GM12864 (cell line): ENCODE measurements at places on chromosomes 7 and 10.
A peak's percentile ranks its signal among the peaks of the same experiment; 100 is the strongest.

DNA sequence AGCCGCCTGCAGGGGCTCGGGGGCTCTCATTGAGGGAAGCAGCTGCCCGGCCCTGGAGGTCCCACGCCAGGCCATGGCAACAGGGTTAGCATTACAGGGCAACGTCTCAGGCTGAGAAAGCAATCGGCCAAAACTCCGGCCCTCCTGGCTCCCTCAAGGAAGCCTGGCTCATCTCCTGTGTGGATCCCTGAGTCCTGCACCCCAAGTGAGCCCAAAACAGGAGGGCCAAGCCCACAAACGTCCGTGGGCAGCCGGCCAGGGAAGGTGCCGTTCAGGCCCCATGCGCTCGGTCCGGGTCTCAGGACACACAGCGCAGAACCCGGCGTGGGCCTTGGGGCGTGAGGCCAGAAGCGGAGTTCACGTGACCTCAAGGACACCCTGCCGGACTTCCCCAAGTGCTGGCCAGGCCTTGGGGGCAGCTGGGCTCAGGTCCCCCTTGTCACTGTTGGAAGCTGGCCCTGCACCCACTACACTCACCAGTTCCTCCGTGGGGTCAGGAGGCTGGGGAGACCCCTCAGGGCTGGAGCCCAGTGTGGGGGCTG is 8.0 kb upstream of the PWWP2B start:
- no peak for DNase-seq

GRCh38 chr7:23434147-23434917 is 36.0 kb downstream of the IGF2BP3 start:
- DNase-seq: no peak

GRCh38 chr10:88642963-88643362 is 21.3 kb upstream of the LIPF start:
- no peak for DNase-seq

DNA sequence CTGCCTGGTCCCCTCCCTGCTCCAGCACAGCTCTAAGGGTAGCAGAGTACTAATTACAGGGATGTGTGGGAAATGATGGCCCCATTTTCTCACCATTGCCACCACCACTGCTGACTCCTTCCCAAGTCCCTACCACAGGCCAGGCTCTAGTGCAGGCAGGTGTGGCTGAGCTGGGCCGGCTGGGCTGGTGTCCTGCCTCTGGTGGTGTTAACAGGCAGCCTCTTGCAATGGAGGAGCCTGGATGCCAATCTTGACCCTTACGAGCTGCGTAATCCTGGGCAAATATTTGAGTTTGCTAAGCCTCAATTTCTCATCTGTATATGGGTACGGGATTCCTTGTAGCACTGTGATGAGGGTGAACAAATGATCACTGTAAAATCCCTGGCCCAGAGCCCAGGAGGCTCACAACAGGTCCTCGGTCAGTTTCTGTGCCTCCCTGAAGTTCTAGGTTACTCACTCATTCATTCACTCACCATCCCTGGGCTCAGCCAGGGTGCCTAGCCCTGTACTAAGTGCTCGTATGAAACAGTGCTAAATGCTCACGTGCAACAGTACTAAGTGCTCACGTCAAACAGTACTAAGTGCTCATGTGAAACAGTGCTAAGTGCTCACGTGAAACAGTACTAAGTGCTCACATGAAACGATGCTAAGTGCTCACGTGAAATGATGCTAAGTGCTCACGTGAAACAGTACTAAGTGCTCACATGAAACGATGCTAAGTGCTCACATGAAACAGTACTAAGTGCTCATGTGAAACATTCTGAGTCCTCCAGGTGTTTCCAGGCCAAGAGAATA is 2.3 kb upstream of the FZD9 start:
- DNase-seq: no peak

DNA sequence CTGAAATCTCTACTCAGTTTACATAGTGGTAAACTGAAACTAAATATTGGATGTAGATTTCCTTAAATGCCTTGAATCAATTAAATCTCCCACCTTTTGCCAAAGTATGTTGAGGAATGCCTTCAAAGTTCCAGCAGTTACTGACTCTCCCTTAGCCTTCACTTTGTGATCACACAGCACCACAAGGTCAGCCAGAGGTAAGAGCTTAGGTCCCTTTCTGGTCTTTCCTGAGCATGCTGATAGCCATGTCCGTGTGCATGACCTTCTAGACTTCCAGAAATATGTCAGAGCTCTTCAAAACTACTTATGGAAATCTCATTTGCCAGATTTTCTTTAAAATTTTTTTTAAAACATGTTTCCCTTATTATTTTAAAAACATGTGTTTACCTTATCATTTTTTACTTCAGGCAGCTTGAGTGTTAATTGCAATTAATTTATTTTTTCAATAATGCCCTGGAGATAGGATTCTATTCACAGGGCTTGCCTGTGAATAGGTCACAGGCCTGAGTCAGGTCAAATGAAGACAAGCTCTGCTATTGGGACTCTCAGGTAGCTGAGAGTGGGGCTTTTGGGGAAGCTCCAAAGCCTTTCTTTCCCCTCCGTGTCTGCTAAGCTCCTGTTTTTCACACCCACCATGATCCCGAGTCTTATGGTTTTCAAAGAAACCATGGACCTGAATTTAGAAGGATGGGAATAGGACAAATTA is 220.5 kb downstream of the CXCL12 start:
- no peak for DNase-seq

DNA sequence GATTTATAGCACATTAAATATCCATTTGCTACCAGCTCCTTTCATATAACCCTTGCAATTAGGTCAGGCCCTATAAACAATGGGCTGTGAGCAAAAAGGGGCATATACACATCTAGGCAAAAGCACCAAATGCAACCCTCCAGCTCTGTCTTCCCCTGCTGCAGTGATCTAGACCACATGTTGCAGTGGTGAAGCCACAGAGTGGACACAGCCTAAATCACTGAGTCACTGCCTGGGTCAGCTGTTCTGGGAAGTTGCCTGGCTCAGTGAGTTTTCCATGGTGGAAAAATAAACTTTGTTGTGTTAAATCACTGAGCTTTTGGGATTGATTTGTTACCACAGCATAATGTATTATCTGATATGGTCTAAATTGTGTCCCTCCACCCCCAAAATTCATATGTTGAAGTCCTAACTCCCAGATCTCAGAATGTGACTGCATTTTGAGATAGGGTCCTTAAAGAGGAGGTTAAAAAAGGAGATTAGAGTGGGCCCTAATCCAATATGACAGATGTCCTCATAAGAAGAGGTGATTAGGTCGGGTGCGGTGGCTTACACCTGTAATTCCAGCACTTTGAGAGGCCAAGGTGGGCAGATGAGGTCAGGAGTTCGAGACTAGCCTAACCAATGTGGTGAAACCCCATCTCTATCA is 70.4 kb downstream of the ZFAND4 start:
- DNase-seq: no peak

DNA sequence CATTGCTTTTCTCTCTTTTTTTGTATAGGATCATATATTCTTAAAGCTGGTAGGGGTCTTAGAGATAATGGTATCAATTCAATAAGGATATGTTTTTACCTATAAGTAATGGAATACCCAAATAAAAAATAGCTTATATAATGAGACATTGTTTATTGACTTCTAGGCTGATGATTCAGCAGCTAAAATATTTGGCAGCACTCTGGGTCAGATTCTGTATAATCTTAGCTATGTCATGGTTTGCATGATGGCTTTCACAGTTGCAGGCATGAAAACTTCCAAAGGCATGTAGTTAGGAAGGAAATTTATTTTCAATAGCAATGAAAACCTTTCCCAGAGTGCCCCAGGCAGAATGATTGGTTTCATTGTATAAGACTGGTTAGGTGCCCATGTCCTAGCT is 32.1 kb upstream of the A1CF start:
- DNase-seq: no peak

DNA sequence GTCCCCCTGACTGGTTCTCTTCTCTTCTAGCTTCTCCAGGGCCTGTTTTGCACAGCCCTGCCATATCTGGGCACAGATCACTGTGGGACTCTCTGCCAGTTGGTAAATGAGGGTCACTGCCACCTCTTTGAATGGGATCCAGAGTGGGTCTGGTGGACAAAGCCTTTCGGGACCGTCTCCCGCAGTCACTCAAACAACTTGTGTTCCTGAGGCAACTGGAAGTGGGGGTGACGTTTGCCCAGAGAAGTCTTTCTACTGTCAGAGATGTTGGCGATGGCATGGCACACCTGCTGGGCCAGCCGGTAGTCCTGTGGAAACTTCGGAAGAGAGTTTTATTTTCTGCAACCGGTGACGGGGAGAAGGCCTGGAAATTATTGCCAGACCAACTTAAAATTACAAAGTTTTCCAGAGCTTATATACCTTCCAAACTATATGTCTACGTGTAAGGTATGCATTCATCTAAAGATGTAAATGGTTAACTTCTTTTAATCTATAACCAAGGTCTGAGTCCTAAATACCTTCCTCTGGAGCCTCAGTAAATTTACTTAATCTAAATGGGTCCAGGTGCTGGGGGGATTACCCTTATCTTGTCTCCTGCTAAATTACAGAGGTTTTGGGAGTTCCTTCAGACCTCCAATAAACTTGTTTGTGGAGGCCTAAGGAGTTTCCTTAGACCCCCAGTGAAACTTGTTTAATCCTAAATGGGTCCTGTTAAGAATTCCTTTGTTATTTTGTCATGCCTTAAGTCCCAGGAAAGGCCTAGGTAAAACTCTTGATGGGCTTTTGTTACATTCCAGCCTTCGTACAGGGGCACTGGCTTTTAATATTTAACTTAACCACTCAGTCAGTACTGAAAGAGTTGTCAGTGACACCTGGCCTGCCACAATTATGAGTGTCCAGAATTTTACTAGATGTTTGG is 94.0 kb downstream of the NPSR1 start:
- DNase-seq: no peak

GRCh38 chr10:26534384-26534783 is 96.2 kb downstream of the APBB1IP start:
- DNase-seq: no peak

DNA sequence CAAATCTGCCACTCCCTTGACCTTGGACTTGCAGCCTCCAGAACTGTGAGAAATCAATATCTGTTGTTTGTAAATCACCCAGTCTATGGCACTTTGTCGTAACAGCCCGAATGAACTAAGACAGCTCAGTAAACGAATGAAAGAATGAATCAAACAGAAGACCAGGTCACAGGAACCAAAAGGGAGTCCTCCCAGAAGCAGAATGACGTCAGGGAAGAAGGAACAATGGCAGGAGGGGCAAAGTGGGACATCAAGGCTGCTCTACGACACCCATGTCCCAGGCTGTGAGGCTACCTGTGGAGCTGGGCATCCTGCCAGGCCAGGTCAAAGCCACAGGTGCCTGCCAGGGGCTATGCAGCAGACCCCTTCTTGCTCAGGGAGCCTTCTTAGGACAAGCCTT is 267.2 kb upstream of the PFKP start:
- DNase-seq: no peak

GRCh38 chr10:124243702-124244121 is 150.3 kb upstream of the CHST15 start:
- DNase-seq: no peak

DNA sequence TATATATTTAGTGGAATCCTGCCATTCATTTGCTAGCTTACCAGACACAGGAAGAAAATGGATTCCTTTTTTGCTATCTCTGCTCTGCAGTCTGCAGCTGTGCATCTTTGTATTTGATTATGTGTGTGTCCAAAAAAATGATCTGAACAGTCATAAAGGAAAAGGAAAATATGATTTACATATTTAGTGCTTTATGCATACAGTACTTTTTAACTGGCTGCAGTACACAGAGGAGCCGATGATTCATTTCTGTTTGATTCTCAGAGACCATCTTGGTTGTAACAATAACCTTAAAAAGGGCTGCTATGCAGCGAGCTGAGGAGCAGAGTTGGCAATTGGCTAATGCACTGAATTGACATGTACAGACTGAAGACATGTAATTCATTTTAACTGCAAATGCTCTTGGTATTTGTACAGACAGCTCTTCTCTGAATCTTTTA is 151.3 kb upstream of the FZD1 start:
- DNase-seq: no peak

DNA sequence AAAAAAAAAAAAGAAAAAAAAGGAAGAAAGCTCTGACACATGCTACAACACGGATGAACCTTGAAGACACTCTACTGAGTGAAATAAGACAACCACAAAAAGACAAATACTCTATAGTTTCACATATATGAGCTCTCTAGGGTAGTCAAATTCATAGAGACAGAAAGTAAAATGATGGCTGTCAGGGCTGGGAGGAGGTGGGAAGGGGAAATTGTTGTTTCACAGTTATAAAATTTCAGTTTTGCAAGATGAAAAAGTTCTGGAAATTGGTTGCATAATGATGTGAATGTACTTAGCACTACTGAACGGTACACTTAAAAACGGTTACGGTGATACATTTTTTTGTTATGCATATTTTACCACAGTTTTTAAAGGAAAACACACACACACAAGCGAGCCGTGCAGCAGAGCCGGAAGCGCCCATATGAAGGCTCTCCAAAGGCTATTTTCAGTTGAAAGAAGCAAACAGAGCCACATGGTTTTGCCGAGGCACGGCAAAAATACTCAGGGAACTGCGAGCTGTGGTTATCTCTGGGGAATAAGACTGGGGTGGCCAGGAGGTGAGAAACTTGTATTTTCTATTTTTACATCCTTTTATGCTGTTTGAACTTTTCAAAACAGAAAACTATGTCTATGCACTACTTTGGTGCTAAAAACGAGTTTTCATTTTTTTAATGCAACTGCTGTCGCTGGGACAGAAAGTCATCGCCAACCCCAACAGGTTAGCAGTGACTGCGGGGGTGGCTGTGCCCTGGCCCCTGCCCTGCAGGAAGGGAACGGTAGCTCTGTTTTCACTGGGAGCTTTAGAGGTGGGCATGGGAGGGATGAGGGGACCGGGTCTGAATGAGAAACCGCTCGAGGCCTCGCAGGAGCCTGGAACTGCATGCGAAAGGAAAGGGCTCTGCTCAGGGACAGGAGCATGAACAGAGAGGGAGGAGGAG is 132.9 kb downstream of the OAT start:
- DNase-seq: peak; percentile 64

GRCh38 chr7:117048114-117048866 is 95.0 kb downstream of the ST7 start:
- no peak for DNase-seq

DNA sequence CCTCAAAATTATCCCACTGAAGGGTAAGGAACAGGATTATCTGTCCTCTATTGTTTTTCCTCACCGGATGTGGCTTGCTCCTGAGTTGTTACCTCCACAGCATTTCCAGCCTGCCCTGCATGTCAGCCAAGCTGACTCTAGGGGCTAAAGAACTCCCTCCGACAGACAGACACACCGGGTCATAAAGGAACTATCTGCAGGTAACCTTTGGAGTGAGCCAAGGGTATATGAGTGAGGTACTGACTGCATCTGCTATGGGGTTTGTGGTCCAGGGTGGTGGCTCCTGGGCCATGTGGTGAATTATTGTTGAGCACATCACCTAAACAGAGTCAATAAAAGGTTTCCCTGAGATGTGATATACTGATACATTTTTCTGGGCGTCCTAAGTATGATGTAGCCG is 6.9 kb upstream of the KAZALD1 start:
- no peak for DNase-seq

DNA sequence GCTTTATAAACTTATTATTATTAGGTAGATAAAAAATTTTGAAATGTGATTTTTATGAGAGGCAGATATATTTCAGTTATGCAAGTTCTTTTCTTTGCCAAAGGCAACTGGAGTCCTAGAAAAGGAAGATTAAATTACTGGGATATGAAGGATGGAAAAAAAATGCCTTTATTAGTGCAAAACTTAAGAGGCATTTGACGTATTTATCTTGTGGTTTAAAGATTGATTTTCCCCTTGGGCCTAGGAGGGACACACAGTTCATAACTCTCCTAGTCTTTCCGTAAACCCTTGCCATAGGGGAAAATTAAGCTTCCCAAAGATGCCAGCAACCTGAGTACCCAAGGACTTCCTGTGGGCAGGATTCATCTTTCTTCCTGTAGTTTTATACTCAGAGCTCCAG is 3.1 kb upstream of the STEAP4 start:
- no peak for DNase-seq

GRCh38 chr10:8326396-8327139 is 272.1 kb downstream of the GATA3 start:
- DNase-seq: no peak
